ENCODE measurements at places on chromosomes 3 and 15.

DNA sequence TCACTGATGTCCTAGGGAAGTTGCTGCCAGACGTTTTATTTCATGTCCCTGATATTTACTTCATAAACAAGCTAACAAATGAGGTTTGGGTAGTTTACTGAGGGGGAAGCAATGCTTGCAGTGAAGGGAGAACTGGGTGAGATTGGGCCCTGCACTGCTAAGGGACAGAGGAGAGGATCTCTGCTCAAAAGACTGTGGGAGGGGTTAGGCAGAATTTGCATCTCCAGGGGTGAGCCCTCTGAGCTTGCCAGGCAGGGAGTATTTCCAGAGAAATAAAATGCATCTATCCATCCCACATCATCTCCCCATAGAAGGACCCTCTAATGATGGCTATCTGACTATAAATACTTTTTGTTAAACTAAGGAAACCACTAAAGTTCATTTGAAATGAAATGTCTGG is 215.6 kb downstream of the CBLB start:
- DNase-seq: no peak

DNA sequence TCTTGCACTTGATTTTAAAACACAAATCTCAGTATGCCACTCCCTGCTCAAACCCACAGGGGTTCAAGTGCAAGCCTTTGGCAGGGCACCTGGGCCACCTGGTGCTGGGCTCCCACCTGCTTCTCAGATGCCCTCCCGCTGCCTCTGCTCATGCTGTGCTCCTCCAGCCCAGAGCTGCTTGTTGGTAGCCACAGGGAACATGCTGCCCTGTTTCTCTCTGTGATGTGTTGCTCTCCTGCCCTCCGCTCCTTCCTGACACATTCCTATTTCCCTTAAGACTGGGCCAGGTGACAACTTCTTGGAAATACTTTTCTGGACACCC is 27.1 kb upstream of the KY start:
- no peak for DNase-seq

DNA sequence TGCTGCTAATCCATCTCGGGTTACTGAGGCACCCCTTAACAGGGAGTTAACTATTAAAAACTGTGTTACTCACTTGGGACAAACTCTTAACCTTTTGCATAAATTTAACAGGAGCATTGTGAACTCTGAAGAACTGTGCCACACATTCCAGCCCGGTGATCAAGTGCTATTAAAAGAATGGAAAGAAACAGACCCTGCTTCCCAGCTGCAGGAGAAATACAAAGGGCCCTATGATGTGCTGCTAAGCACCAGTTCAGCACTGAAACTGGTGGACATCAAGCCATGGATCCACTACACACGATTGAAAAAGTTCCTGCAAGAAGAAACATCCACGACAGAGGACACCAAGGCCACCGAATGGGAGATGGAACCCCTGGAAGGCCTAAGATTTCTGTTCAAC is 114.7 kb upstream of the PLCL2 start:
- no peak for DNase-seq

DNA sequence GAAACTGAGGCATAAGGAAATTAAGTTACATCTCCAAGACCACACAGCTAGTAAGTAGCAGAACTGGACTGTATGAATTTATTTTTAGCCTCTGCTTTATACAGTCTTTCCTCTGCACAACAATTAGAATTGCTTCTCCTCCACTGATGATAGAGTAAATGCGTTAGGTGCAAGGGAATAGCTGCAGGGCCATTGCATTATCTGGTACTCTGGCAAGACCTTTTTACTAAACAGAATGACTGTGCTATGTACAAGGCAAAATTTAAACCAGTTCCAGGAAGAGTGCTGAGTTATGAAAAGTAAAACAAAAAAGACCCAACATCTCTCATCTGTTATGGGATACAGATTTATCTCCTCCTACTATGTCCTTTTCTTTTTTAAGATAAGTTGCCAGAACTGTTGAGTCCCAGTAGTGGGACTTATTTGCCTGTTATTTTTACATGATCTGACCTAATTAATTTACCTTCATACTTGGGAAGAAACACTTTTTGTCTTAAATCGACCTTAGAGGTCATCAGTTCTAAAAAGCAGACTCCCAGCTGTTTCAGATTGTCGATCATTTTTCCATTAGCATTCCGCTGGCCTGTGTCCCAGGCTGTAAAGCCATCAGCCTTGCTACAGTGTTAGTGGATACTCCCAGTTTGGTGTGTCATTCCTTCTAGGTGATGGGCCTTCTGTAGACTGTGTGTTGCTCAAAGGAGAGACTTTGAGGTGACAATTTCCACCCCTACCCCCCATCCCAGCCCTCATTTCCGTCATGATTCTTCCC is 147.5 kb upstream of the NUDT16 start:
- no peak for DNase-seq

DNA sequence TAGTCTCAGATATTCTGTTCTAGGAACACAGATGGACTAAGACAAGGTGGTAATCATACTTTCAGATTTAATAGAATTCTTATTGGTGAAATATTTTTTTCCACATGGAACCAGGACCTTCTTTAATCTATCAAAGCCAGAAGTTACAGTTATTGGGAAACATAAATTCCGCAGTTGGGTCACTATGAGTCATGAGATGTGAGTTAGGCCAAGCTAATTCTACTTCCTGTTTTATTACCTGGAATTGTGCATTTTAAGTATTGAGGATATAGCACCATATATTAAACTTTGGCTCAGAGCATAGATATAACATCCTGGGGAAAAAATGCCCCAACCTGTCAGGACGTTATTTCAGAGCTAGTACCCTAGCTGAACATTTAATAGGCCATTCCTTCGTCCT is 96.4 kb upstream of the P3H2 start:
- no peak for DNase-seq

GRCh38 chr3:51677358-51677757 is 6.3 kb downstream of the TEX264 start:
- no peak for DNase-seq

DNA sequence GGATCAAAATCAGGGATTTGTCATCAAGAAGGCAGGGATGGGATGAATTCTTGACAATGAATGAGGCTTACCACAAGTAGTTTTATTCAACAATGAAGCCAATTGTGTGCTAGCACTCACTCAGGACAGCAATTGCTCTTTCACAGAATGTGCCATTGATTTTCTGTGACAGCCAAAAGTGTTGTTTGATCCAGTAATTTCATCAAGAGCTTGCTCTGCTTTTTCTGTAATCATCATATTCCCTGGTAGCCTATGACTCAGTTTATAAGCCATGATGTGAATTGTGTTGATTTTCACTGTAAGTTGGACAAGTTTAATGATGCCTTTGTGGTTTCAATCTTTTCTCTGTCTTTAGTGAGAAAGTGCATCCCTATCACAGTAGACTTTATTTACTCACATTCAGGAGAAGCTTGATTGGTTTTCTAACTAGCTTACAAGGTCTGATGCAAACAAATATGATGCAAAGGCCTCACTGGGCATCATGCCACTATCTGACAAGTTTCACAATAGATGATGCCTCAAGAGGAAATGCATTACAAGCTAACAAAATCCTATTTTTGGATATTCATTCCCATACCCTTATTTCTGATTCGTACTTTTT is 13.6 kb upstream of the CSRNP1 start:
- no peak for DNase-seq

DNA sequence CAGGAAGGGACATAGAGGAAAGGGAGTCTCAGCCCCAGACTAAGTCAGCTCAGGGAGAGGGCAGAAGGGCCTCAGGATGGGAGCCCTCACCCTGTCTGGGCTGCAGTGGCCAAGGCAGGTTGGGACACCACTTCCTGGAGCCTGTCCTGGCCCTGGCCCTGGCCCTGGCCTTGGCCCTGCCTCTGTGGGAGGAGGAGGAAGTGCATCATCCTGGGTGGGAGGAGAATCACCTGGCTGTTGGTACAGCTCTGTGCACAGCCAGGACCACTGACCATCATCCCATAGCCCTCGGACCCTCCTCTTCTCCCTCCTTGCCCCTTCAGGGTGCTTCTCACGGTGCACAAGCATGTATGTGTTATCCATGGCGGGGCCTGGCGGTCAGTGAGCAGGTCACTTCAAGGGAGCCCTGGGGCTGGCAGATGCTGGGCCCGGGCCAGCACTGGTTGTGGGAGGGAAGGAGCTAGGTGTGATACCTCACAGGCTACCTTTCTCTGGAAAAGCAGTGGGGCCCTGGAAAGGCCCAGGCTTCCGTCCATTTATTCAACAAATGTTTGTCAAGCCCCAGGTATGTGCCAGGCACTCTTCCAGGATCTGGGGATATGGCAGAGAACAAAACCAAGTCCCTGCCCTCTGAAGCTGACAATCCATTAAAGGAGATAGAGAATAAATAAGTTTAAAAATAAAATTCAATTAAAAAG is 8.2 kb upstream of the APEH start:
- DNase-seq: no peak

- no peak for DNase-seq
Observed at GRCh38 chr3:184619369-184619768, 57.8 kb downstream of the EPHB3 start.

DNA sequence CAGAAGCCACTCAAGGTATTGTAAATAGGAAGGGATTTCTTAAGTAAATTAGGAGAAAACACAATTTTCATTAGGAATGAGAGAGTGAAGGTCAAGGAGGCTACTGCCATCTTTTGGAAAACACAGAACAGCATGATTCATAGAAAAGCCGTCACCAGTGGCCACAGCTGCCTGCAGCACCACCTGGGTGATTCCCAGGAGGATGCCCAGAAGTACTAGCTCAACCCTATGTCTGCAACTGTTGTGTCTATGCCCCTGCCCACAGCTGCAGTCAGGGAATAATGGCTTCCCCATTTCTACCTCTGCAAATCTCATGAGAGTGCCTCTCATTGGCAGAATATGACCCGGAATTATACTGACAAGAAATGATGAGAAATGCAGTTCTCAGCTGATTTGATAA is 300.0 kb downstream of the IGSF11 start:
- DNase-seq: no peak

DNA sequence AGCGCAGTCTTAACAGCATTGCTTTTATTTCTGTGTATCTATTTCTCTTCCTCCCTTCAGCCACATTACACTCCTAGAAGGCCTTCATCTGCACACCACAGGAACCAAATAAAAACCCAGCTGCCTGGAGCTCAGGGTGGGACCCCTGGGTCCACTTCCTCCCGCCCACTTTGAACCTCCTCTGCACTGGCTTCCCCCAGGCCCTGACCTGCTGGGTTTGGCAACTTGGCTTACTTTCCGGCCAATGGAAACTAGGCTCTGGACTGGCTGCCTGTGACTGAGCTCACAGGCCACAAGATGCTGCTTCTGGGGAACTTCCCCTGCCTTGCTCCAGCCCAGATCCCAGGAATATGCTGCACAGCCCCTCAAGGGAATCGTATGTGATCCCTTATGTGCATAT is 89.8 kb downstream of the SEMA5B start:
- no peak for DNase-seq

DNA sequence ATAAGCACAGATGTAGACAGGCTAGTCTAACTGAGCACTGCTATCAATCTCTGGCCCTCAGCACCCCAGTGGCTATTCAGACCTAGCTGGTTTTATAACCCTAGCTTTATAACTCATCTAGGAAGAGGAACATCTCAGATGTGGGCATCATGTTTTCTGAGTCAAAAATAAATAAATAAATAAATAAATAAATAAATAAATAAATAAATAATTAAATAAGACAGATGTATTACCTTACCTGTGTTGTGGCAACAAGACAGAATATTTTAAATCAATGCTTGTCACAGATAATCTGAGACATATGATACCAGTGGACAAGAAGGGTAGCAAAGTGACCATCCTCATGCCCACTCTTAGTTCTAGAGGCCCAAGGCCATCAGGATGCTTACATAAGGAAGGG is 52.2 kb downstream of the EFHB start:
- DNase-seq: no peak

DNA sequence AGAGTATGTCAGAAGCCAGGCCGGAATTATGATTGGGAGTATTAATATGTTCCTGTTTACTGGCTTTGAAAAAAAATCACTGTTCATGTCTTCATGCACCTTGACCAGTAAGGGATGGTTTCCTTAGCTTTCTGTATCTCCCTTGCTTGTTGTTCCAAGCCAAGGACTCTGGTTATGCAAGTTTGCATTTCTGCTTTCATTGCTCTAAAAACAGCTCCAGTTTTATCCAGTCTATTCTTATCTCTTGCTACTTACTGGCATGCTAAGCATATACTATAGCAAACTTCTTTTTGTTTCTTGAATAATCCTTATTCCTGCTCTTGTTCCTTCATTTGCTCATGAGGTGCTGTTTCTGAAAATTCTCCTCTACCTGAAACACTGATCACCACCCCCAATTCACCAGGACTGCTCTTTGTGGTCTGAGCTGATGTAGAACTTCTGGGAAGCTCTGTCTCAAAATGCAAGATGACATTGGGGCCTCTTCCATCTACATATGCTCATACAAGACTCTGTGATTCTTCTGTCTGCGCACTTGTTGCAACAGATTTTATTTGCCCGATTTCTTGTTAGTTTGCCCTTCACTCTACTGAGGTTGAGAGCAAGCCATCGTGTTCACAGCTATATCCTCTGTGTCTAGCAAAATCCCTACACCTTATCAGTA is 173.0 kb downstream of the EBLN2 start:
- DNase-seq: no peak

GRCh38 chr15:83081256-83082014 is 14.4 kb upstream of the BTBD1 start:
- no peak for DNase-seq

DNA sequence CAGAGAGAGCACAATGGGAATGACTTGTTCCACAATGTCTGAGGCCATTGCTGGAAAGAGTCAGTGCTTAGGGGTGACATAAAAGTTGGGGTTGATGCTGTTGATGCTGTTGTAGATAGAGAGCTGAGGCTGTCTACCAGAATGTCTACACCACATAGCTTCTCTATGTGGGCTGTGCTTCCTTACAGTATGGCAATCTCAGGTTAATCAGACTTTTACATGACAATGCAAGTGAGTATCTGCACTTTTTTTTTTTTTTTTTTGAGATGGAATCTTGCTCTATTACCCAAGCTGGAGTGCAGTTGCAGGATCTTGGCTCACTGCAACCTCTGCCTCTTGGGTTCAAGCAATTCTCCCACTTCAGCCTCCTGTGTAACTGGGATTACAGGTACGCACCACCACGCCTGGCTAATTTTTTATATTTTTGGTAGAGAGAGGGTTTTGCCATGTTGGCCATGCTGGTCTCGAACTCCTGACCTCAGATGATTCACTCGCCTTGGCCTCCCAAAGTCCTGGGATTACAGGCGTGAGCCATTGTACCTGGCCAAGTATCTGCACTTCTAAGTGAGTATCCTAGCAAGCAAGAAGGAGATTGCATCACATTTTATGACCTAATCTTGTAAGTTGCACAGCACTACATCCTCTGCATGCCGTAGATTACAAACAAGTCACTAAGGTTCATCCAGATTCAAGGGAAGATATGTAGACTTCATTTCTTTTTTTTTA is 28.7 kb downstream of the DLEC1 start:
- DNase-seq: no peak

- no peak for DNase-seq
Observed at GRCh38 chr15:84764989-84765388, 16.6 kb downstream of the ZNF592 start.

Measured in H54 (cell line).